ENCODE measurements at places on chromosomes 13 and 19.

DNA sequence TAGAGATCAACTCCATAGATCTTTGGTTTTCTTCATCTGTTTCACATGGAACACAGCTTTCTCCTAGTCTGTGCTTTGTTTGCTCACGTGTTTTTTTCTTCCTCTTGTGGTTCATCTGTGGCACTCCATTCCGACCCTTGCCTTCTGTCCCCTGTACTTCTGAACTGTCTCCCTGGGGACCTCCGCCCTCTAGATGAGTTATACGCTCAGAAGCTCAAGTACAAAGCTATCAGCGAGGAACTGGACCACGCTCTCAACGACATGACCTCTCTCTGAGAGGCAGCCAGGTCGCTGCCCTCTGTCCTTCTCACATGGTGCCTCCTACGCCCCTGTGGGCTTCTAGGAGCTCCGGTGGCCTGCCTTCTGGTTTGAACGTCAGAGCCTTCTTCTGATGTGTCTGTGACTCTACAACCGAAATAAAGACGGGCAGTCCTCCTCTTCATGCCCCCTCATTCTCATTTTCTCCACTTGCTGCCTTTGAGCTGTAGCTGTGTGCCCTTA, 16.6 kb upstream of the RAB8A start:
- no peak for DNase-seq

DNA sequence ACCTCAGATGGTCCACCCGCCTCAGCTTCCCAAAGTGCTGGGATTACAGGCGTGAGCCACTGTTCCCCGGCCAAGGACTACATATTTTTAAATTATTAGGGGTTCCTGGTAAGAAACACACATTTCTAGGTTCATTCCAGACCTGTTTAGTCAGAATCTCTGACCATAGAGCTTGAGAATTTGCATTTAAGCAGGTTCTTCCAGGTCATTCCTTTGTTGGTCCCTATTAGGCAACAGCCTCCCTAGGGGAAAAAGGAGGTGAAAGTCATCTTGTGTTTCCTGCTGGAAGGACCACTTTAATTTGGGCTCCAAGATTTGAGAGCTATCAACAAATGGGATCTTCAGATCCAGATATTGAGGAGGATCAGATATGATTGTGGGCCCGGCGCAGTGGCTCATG, 16.3 kb downstream of the S1PR2 start:
- no peak for DNase-seq

- DNase-seq, result no peak
Measured at GRCh38 chr13:45162194-45162593, 38.7 kb downstream of the KCTD4 start.

- DNase-seq, result no peak
Measured at GRCh38 chr19:55171440-55171839, 5.0 kb upstream of the DNAAF3 start.

DNA sequence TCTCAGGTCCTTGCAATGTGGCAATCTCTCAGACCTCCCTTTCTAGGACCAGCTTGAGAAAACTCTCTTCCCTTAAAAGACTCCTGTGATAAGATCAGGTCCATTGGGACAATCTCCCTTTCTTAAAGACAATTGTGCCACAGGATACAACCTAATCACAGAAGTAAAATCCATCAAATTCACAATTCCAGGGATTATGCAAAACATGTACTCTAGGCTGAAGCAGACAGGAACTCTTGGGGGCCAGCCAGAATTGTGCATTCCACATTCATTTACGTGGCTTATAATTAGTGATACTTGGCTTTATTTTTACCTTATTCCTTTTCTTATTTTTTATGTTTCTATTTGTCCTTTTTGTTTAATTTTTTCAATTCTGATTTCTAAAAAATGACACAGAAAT, 257.9 kb downstream of the KLF12 start:
- no peak for DNase-seq

- DNase-seq, result no peak
Measured at GRCh38 chr13:50400035-50400726, 384.9 kb downstream of the KCNRG start.

DNA sequence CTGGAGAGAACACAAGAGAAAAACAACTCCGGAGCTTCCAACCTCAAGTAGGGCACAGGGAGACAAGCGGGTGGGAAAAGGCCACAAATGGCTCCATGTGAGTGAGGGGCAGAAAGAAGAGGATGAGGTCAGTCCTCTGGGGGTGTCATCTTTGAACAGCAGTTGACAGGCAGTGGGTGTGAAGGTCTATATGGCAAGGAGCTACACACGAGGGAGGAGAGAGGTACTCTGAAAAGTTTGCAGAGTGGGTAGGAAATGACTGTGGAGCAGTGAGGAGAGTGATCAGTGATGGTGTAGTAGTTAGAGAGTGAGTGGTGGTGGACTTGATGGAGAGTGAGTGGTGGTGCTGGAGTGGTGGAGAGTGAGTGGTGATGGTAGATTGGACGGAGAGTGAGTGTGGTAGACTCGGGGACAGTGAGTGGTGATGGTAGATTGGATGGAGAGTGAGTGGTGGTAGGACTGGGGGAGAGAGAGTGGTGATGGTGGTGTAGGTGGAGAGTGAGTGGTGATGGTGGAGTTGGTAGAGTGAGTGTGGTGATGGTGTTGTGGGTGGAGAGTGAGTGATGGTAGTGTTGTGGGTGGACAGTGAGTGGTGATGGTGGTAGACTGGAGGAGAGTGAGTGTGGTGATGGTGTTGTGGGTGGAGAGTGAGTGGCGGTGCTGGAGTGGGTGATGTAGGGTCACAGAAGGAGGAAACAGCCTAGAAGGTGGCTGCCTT, 4.0 kb downstream of the TFDP1 start:
- no peak for DNase-seq

GRCh38 chr19:45569619-45570421, 14.8 kb downstream of the OPA3 start:
- DNase-seq, result peak; percentile 57
